ENCODE measurements at places on chromosomes 4 and X.

DNA sequence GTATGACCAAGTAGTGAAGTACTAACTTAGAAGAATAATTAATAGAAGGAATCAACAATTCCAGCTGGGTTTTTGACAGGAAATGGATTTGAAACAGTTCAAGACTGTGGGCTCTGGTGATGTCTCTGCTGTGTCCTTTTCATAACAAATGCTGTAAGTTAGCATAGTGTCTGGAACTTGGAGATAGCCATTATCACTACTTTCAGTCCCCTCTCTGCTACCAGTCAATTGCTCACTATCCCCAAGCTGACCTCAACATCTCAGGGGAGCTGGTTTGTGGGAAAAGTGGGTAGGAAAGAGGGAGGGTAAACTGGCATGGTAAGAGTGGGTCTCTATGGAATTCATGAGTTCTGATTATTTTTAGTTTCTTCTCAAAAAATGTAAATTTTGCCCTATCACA lies 231.4 kb upstream of the MID1 start:
- DNase-seq = no peak

DNA sequence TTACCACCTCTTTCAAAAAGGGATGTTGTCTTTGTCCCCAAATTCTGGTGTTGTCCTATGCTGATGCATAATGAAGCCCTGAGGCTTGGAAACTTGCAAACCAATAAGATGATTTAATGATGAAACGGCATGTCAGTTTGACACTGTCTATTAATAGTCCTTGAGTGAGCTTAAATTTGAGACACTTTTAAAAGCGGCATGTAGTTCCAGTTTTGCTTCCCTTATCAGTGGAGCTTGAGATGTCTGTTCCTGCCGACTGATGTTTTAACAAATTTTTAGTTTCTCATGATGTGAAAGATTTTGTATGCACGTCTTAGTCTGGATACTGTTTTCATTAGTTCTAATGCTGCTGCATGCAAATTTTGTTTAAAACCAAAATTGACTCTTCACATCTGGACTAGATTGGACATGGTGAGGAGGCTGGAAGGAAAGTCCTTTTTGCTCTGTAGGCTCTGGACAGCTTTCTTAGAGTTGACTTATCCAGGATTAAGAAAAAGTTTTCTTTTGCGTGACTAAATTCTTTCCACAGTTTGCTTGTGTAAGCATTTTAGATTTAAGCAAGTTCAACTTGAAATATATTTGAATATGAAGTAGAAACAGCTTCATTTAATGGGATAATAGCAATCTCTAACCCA lies 11.7 kb downstream of the C1GALT1C1 start:
- no peak for DNase-seq

DNA sequence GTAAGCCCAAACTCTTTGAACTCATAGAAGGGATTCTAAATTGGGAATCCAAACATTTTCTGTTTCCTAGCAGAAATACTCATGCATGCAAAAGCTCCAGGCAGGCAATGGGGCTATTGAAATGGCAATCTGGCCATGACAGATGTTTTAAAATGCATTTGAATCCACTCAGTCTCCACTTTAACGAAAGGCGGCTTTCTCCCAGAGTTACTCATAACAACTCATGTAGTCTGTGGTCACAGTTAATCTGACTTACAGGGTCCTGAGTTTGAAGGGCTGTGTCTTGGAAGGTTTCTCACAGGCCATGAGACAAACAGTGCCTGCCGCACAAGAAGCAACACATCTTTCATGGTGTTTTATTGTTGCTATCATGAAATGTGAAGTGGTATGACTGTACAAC lies 185.7 kb downstream of the AMELX start:
- no peak for DNase-seq

- no peak for DNase-seq
These were observed 16.8 kb downstream of the APOO start for GRCh38 chrX:23890933-23891332.

DNA sequence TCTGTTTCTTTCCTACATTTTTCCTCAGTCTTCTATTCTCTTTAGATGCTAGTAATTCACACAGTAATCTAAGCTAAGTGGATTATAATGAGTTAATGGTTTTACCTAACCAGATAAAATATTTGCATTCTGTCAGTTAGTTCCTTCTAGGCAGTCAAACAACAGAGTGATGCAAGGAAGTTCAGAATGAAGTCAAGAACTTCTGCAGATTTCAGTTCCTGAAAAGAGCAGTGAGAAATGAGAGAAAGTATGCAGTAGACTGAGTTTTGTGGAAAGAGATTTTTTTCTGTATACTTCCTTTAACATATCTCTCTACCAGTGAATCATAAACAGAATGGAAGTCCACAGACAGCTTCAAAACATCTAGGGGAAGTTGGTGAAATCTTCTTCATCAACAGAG lies 774.0 kb upstream of the POU3F4 start:
- no peak for DNase-seq

Data from central memory CD4-positive, alpha-beta T cell (primary cell).